ENCODE measurements at places on chromosomes 16 and 17.

DNA sequence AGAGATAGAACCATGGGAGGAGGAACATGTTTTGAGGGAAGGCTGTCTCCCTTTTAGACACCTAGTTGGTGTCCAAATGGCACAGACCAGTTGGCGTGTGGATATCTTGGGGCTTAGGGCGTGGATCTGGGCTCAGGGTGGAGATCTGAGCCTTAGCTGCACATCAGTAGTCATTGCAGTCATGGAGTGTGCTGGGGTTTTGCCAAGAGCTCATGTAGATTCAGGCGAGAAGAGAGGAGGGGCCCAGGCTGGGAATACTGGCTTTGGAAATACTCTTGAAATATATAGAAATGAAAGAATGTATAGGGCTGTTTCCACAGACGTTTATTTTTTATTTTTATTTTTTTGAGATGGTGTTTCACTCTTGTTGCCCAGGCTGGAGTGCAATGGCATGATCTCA lies 92.0 kb downstream of the PRKCB start:
- DNase-seq: no peak

DNA sequence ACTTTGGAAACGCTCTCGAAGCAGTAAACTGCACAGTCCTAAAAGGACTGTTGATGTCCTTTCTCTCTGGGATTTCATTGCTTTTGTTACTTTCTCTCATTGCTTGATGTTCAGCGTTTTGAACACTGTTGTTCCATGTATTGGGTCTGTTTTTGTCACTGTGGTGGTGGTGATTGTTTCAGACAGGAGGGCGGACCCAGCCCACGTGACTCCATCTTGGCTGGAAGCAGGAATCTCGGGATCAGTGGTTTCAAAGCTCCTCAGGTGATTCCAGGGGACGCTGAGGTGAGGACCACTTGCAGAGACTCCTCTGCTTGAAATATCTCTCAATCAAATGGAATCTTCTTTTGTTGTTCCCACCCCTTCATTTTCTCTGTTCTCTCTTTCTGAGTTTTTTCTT lies 18.3 kb downstream of the C16orf54 start:
- no peak for DNase-seq

DNA sequence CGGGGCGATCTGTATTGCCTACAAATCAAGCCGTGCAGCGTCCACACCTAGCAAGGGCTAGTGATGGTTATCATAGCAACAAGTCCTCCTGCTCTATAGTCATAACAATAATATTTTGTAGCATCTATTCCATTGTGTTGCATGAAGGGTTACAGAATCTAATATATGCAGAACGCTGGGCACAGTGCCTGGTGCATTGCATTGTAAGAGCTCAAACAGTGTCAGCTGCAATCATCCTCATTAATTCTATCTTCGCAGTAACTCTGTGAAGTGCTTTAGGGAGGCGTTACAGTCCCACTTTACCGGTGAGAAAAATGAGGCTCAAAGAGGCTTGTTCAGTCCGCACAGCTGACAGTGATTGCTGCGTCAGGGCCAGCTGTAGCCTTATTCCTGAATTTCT lies 149.4 kb downstream of the RBFOX1 start:
- DNase-seq: no peak

GRCh38 chr16:57265850-57266530 lies 18.5 kb downstream of the PLLP start:
- no peak for DNase-seq
